ENCODE measurements at places on chromosomes 11 and 22.

- DNase-seq: no peak
Observed at GRCh38 chr22:17436382-17436980, 67.2 kb downstream of the CECR2 start.

- DNase-seq: no peak
Observed at GRCh38 chr11:47106798-47107411, 69.8 kb downstream of the ARFGAP2 start.

GRCh38 chr11:120883404-120884080, 140.4 kb upstream of the TBCEL start:
- no peak for DNase-seq

DNA sequence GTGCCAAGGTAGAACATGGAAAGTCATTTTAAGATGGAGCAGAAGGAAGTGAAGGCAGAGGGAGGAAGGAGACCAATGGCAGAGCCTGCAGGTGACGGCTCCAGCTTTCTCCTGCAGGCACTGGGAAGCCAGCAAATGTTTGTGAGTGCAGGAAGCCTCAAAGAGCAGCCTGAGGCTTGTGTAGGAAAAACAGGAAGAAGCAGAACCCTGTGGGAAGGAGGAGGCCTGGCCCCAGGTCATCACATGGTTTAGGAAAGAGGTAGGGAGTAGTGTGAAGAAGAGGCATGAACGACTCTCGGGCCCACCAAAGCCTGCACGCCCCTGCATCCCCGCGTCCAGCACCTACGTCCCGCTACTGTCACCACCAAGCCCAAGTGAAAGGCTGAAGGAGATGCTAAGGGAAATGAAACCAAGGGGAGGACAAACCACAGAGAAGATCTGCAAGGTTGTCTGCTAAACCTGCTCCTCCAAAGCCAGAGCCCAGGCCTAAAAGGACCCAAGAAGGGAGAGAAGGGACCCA, 151.5 kb downstream of the CHST1 start:
- no peak for DNase-seq

DNA sequence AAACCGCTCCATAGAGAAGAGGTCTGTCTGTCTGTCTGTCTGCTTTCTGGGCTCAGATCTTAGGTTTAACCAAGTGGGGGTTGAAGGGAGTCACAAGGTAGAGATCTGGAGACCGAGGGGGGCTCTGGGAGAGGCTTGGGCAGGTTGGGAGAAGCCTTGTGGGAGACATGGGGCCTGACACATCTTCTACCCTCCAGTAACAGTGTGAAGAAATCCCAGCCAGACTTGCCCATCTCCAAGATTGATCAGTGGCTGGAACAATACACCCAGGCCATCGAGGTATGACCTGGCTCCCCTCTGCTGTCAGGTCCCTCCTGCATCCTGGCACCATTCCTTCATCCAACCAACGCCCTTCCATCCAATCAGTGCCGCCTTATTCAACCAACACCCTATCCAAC, 7.4 kb downstream of the PRR33 start:
- no peak for DNase-seq

- DNase-seq: no peak
Observed at GRCh38 chr11:67450796-67451657, 1.5 kb downstream of the GPR152 start.

DNA sequence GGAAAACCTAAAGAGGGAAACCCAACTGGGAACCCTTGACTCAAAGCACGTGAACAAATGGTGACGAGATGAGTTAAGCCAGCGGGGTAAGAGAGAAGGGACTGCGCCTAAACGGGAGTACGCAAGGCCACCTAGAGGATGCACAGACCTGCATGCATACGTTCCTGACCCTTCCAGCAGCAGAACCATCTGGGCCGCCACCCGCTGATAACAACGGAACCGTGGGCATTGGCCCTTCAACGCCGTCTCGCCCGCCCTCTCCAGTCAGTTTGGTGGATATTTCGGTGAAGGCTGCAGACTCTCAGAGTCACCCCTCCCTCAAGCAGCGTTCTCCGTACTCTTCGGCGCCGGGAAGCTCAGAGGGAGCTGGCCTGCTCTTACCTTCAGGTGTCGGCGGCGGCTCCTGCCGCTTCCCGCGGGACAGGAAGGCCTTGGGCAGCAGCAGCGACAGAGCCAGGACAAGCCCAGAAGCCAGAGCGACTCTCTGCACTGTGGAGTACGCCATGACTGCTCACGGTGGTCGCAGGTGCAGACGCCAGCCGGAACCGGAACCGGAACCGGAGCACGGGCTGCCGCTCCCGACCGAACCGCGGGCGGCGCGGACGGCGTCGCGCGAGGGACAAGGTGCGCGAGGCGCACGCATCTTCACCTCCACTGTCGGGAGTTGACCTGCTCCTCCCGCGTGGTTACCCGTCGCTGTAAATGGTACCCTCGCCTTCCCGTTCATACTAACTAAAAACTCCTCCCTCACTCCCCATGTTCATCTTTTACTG, at the start of gene RIC3:
TSS of gene RIC3 (minus strand) at position 541 of the 773 bp plus-strand sequence. CDS start at position 505, 36 bp downstream.
- no peak for DNase-seq

- DNase-seq: peak; percentile 83
Observed at GRCh38 chr22:41237707-41238569, 2.8 kb downstream of the CHADL start.

GRCh38 chr11:110894224-110894623, 182.0 kb upstream of the ARHGAP20 start:
- DNase-seq: peak; percentile 67

- DNase-seq: peak; percentile 82
Observed at GRCh38 chr11:86138958-86139357, 70.1 kb upstream of the PICALM start.

DNA sequence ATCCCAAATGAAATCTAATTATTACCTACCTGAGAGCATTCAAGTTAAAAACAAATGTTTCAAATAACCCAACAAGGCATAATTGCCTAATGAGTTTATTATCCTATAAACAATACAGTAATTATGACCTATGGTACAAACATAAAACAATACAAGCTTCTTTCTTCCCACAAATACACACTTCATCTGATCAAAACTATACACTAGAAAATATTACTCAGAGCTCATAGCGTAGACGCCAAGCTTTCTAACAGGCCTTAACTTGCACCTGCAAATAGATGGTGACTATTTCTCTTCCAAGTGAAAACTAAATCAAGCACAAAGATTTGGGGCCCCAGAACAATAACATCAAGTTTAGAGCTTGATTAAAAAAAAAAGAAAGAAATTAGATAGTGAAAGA, 78.1 kb downstream of the SOX6 start:
- no peak for DNase-seq

DNA sequence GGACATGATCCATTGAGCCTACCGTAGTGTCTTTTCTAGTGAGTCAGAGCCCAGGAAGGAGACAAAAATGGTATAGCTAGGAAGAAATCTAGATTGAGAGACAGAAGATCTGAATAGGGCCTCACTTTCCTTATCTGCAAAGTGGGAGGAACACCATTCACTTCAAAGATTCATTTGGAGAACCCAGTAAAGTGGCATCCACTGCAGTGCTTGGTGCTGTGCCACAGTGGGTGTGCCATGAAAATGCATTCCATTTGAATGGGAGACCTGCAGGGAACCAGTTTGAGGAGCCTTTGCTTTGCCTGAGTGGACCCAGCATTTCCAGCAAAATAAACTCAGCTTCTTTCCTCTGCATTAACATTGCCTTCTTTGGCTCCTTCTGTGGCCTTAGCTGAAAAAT, 470.5 kb upstream of the CADM1 start:
- DNase-seq: no peak

DNA sequence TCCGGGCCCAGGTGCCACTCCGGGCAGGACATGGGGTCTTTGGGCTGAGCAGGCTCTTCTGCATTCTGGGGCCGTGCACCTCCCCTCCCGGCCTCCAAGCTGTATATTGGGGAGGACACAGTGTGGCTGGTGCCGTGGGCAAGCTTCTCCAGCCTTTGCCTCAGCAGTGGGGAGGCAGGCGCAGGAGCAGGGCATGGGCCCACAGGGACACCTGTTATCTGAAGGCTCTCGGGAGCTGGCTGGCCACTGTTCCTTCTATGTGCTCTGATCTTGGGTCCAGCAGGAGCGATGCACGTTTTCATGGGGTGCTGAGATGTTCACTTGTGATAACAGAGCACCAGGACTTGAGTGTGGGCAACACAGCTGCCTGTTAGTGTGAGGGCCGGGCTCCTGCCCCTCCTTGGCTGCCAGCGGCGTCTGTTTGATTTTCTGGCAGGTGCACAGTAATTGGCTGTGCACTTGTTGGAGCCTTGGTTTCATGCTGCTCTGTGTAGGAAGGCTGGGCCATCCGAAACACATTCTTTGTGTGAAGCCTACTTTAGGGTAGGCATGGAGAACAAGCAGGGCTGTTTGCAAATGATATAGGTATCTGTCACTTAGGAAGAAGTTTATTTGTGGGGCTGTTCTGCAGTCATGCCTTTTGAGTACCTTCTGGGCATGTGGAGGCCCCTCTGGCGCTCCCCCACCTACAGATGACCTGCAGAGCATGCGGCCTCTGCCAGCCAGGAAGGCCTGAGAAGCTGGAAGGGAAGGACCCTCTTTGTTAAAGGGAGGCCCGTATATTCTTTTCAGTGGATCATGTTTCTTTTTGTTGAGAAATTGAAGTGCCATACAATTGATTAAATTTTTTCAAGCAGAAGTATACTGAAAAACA, 201.5 kb downstream of the TBC1D22A start:
- no peak for DNase-seq

DNA sequence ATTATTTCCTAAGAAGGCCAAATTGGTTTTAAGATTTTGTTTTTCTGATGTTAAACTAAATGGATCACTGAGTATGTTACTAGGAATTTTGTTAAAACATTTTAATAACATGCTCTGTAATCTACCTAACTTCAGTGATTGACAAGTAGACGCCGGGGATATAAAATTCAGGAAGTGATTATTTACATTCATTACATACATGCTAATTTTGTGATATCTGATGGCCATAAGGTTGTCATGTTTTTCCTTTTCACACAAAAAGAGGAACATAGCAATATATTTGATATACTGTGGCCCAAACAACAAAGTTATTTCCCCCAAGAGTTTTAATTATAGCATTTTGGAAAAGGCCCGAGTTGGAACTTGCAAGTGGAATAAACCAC, 12.1 kb downstream of the SCUBE1 start:
- no peak for DNase-seq

- peak; percentile 71 for DNase-seq
Observed at GRCh38 chr11:116773203-116774097, 663 bp upstream of the BUD13 start.

GRCh38 chr11:43644621-43645299, 35.8 kb upstream of the HSD17B12 start:
- peak; percentile 33 for DNase-seq

GRCh38 chr11:100419518-100419917, 267.6 kb upstream of the ARHGAP42 start:
- no peak for DNase-seq

DNA sequence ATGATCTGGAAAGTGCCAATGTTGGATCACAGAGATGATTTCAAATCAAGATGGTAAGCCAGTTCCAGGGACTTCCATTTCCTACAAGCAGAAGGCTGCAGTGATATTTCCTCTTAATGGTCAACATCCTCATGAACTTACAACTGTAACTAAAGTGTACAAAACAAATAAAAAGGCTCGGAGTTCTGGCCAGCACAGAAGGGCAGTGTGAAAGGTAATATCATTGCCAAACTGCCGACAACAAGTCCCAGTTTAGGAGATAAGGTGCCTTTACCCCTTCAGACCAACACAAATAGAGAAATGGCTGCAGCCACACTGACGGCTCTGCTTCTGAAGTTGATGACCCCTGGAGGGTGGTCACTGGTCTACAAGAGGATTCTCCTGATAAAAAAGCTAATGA, 91.1 kb downstream of the ETS1 start:
- no peak for DNase-seq

DNA sequence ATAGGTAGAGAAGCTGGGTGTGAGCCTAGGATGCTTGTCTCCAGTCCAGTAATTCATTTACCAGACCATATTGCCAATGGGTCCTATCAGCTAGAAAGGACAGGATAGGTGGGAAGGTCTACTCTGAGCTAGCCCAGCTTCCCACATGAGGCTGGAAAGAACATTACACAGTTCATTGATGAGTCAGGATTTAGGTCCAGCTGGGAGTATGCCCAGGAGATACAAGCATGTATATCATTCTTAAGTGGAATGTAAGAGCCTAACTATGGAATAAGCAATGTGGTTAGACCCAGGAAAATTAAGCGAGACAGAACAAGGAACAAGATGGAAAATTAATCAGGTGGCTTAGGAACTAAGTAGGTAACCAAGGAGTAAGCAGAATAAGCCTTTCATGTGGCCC, 59.0 kb upstream of the TBCEL start:
- no peak for DNase-seq

DNA sequence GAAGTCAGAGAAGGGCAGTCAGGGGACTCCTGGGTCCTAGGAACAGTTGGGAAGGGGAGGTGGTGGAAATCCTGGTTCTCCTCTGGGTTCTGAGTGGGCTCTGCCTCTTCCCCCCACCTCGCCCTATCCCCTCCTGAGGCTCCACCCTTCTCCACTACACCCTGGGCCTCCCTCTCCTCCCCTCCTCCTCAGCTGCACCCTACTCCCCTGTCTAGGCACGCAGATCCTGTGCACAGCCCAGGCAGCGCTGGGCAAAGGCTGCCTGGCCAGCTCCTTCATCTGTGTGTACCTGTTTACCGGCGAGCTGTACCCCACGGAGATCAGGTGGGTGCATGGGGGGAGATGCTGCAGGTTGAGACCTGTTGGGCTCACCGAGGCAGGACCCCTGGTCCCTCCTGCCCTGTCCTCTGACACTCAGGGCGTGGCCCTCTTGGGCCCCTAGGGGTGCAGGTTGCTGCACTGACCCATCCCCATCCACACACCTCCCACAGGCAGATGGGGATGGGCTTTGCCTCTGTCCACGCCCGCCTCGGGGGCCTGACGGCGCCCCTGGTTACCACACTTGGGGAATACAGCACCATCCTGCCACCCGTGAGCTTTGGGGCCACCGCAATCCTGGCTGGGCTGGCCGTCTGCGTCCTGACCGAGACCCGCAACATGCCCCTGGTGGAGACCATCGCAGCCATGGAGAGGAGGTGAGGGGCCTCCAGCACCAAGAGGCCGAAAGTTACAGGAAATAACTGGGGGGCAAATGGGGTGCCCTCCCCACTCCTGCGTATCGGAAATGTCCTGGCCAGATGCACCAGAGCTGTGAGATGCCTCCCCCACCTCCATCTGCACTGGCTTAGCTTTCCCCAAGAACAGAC, 25.3 kb upstream of the POLA2 start:
- DNase-seq: no peak

- DNase-seq: peak; percentile 94
Observed at GRCh38 chr11:35105319-35106079, 33.5 kb upstream of the CD44 start.

Data from hematopoietic multipotent progenitor cell treated with erythropoietin and hydrocortisone succinate and interleukin-3 and kit ligand, for 6 days (in vitro differentiated cells).